Activated CD4-positive, alpha-beta T cell treated with anti-CD3 and anti-CD28 coated beads, Interleukin-2, Interleukin-6, amounts not matched to agents 100 ng/mL and 50 ng/mL, durations not matched to agents 16 hours and 8 hours (primary cell): ENCODE measurements at places on chromosomes 6 and 20.
A peak's percentile ranks its signal among the peaks of the same experiment; 100 is the strongest.

DNA sequence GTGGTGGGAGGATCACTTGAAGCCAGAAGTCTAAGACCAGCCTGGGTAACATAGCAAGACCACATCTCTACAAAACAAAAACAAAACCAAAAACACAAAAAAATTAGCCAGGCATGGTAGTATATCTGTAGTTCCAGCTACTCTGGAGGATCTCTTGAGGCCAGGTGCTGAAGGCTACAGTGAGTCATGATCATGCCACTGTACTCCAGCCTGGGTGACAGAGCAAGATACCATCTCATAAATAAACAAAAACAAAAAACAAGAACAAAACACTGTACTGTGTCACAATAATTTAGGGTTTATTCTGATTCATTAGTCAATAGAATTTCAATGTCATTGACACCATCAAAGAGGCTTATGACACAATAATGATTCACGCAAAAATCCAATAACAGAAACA is 1121.7 kb upstream of the MAP3K7 start:
- no peak for DNase-seq

DNA sequence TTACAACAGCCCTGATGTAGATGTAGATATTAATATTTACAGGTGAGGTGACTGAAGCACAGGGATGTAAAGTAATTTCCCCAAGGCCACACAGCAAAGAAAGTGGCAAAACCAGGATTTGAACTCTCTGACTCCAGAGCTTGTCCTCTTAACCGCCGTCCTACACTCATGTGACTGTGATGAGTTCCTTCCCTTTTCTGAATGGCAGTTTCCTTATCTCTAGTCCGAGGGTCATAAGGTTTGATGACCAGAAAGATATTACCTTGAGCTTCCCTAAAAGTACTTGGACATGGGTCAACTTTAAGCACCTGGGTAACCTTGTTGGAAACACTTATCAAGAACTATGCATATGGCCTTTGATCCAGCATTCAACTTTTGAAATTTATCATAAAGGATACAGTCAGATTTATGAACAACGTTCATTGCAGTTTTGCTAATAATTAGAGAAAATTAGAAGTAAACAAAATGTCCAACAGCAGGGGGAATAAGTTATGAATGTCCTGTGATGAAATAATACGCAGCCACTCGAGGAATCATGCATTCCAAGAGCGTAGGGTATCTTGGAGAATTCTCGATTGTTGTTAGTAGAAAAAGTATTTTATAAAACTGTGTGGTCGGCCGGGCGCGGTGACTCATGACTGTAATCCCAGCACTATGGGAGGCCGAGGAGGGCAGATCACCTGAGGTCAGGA is 2.3 kb upstream of the TLDC2 start:
- DNase-seq, result no peak

- DNase-seq, result no peak
These were observed 149.7 kb downstream of the AIG1 start for GRCh38 chr6:143210420-143210819.

DNA sequence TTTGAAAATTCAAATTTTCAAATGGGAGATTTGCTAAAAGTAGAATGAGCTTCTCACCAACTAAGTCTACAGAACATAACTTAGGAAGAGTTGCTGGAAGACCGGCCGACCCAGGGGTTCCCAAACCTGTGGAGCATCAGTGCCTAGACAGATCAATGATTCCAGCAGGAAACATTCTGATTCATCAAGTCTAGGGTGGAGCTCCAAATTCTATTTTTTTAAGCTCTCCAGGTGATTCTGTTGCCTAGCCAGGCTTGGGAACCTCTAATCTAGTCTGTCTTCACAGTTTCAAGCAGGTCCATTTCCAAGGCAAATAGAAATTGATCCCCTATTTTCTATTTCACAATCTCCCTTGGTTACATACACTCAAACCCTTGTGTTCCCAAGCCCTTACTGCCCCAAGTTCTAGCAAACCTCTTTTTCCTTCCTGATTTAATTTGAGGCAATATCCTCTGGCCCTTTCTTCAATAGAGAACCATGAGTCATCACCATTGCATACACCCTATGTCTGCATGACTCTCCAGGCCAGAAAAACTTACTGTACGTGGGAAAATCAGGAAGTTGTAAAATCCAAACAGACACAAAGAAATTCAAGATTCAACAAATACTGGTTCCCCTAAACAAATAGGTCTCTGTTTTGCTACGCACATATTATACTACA is 8.9 kb downstream of the ATXN1 start:
- DNase-seq, result no peak

GRCh38 chr20:40156600-40157317 is 532.3 kb downstream of the MAFB start:
- DNase-seq, result peak; percentile 33

DNA sequence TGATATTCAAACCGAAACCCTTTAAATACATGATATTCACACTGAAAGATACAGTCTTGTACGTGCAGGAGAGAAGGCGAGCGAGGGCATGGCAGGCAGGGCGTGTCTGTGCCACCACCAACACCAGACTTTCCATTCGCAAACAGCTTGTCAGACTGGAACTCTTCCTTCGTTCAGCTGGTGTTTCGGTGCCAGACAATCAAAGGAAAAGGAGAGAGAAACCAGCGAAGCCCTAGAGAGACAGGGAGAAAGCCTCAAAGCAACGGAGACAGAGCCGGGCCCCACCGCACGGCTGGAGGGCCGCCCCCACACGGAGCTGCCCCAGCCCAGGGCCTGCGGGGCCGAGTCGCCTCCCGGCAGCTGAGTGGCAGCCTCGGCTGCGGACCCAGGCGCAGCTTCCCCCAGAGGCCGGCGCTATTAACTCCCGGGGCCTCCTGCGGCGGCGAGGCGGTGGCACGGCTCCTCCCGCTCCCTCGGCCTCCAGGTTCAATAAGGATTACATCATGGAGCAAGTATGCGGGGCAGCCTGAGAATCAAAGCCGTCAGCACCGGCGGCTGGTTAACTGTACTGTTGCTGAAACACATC is 32.1 kb upstream of the NR2E1 start:
- peak; percentile 52 for DNase-seq

- DNase-seq, result no peak
These were observed 145.8 kb upstream of the AKIRIN2 start for GRCh38 chr6:87847830-87848210.
